ENCODE measurements at places on chromosomes 1 and 21.

- DNase-seq, result peak; percentile 21
Measured at GRCh38 chr21:41369105-41369919, 7.5 kb downstream of the MX2 start.

DNA sequence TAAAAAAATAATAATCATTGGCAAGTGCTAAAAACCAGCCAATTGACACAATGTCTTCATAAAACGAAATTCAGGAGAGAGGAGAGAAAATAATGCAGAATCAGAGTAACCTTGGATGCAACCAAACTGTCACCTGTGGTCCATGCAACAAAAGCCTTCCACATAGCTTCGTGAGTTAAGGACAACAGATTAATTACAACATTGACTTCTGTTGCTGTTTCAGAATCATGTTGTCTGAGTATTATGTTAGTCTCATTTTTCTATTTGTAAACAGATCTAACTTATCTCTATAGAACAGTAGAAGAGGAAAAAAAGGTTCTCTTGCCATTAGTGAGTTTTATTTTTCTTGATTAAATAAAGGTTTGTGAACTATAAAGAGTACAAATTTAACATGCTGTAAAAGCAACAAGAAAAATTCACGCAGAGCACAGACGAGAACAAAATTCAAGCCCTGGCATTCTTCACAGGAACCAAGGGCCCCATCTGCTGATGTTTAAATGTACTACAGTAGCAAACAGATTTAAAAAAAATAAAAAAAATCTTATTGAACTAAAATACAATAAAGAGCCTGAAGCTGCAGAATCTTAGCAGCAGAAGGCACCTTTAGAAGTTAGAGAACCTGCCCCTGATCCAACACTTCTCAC is 381.1 kb upstream of the PKN2 start:
- DNase-seq, result no peak

DNA sequence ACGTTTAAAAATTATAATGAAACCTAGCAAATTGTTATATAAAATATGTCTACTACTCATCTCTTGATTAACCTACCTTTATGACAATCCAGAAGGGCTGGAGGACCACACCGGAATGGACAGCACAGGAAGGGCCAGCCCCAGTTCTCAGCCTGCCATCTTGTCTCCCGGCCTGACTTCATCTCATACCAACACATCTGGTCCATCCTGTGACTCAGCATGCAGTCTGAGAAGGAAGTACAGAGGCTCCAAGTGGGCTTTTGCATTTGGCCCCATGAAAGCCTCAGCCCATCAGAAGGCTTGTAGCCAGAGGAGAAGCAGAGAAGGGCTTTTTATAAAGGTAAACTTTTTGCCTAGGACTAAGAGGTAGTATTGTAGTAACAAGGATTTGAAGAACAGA is 436.6 kb downstream of the MRPL39 start:
- no peak for DNase-seq

DNA sequence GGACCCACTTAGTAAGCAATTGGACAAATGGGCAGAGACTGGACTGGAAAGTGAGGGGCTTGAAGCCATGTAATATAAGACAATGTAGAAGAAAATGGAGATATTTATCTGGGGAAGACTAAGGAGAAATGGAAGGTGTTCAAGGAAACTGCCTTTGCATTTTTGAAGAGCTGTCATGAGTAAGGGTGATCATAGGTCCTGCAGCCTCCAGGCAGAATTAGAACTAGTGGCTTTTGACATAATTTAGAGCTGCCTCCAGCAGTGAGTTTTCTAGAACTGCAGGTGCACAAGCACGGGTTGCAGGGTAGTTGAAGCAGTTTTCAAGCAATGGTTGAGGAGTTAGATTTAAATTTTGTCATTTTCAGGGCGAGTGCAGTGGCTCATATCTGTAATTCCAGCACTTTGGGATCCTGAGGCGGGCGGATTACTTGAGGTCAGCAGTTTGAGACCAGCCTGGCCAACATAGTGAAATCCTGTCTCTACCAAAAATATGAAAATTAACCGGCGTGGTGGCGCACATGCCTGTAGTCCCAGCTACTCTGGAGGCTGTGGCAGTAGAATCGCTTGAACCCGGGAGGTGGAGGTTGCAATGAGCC is 3.7 kb upstream of the CDC14A start:
- no peak for DNase-seq

DNA sequence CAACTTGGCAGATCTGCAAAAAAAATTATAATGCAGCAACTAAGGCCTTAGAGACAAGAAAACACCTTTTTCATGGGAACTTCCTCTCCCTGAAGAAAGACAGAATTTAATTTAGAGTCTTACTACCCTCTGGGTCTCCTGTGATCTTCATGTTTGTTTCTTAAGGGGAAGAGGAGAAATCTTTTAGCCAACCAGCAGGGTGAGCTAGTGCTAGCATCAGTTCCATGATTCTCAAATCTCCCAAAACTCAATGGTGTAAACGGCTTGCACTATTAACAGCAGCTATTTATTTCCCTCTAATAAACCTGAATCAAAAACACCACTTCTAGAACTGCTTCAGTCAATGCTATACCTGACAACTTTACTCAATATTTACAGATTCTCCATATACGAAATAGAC is 3.8 kb downstream of the ZNF644 start:
- no peak for DNase-seq

GRCh38 chr1:230822092-230822581 is 46.2 kb downstream of the C1orf198 start:
- no peak for DNase-seq

DNA sequence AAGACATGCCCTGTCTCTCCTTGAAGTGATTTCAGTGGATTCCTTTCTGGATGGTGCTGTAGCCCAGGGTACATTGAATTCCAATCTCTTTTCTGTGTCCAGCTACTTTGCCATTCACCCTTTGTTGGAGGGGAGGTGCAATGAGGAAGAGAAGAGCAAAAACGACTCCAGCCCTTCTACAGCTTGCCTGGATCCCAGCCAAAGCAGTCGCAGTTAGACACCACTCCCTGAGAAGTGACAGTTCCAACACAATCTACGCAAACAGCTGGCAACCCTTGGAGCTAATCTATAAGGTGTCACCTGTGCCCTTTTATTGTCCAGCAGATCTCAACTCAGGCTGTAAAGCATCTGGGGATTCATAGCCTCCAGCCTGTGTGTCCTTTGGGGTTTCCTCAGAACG is 4.6 kb downstream of the CD244 start:
- no peak for DNase-seq

DNA sequence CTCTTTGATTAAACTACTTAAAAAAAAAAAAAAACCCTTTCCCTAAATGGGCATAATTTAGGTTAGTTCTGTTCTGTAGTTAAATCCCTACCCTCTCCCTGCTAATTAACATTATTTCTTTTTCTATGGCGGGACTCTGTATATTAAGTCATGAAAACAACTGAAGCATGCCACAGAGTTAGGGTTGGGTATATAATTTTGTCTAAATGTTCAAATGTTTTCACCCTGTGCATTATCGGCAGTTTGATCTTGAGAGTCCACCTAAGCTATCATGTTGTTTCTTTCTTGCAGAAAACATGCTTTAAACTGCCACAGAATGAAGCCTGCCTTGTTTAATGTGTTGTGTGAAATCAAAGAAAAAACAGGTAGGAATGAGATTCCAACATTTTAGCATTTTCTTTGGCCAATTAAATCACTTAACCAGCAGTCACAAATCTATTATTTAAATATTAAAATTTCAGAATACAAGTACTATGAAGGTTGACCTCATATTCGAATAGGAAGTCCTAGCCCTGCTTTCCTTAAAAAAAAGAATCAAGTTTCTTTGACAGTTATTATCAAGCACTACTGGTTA is 4.0 kb downstream of the PBX1 start:
- DNase-seq, result no peak

DNA sequence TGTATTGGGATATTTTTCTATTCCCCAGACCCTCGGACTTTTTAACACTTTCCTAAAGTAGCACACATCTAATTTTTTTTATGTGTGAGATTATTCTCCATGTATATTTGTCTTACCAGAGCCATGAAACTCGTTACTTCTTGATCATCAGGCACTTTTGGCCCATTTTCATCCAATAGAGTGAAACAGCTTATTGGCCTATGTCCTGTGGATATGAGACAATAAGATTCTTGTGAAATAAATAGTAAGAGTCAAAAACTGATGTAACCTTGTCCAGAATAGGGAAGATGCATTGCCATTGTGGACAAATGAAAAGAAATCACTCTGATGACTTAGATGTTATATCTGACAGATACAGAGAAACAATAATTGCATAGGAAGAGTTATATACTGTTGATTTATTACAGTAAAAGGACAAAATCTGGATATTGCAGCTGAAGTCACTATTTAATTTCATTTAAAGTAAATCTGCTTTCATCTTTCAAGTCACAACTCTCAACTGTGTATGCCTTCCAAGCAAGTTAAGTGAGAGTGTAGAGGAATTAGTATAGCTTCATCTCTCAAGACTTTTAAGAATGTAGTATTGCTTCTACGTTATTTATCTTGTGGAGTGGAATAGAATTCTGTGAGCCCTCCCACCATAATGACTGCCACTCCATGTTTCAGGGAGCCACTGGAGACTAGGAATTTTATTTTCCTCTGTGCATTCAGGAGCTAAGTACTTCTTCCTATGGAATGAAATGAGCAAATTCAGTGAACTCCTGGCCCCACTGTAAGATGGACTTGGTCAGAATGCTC is 86.9 kb downstream of the ADAMTS1 start:
- no peak for DNase-seq

- no peak for DNase-seq
Measured at GRCh38 chr1:30818568-30819243, 61.1 kb upstream of the LAPTM5 start.

DNA sequence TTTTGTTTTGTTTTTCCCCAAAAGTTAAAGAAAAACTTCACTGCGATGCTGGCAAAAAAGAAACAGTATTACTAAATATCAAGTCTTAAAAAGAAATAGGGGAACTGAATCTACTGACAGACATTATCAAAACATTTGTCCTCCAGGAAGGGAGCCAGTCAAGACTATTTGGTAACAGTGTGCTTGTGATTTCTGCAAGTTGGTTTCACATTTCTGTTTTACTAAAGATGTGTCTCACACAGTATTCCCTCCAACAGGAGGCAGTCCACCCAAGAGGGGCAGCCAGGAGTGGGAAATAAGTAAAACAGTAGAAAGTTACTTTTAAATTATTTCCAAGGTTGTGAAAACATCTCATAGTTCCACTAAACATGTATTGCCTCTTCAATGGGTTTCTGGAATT is 74.4 kb upstream of the SDC3 start:
- no peak for DNase-seq

DNA sequence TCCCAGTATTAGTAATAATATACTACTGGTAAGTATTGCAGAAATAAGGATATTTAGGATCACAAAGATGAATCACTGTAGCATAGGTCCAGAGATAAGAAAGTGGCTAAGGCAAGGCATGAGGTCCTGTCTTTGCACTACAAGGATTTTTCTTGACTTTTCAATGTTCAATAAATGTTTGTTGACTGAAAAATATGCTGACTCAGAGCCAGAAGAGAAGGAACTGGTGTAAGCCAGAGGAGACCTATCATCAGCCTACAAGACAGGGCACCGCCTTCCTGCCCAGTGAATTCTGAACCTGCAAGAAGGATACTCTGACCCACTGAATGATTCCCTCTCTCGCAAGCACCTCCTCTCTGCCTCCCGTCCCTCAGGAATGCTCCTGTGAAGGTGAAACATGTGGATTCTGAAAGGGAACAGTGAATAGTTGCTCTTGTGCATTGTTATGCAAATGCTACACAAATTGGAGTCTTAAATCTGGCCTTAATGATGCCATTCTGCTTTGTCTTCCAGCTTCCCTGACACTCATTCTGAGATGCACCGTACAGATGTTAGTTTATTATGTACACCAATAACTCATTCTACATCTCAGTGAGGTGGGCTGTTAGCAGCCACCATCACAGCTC is 540.0 kb downstream of the OMA1 start:
- no peak for DNase-seq

- DNase-seq, result no peak
Measured at GRCh38 chr21:34885626-34886239, 163.4 kb downstream of the RUNX1 start.

GRCh38 chr1:19954059-19954458 is 25.4 kb downstream of the PLA2G2A start:
- no peak for DNase-seq
